Prostate gland (tissue), 2 donors: ENCODE measurements at places on chromosomes 11 and 22. TPM values are rescaled to one million over a fixed set of nuclear protein-coding genes. Genes with fewer than 3 reads are reported as not detected.

DNA sequence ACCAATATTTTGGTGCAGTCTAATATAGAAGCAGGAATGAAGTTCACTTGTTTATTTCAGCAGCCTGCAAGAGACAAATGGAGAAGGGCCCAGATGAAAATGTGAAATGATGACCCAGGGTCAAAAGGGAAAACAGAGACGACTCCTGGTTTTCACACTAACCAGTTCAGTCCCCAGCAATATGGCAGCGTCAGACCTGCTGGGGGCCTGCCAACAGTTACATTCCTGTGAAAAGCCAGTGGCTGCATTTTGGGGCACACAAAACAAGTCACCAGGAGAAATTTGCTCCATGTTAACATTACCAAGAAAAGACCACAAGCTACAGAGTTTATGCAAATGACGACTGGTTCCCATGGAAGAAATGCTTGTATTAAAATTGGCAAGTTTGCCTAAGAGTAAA lies 80.2 kb downstream of the CCDC34 start:
- no peaks in the 10 kb centered on the region for H3K4me1 ChIP-seq
- H3K4me3 ChIP-seq, result no peak overlapping the region
- H3K36me3 ChIP-seq, result no peaks in the 10 kb centered on the region
- no peak overlapping the region for H3K27ac ChIP-seq

DNA sequence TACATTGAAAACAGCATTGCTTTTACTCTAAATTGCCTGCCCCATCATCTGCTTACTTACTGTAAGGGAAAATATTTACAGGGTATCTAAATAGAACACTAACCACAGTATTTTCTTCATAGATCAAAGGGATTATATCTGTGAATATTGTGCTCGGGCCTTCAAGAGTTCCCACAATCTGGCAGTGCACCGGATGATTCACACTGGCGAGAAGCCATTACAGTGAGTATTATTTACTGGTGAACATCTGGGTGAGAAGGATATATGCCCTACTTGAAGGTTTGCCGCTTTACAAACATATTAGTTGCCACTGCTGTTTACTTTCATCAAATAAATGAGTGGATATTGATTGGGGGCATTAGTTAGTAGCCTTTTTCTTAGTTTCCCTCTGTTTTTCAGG lies 5.9 kb upstream of the CNTF start:
- H3K27me3 ChIP-seq, result no peaks in the 10 kb centered on the region
- no peak overlapping the region for H3K27ac ChIP-seq
- no peak overlapping the region for H3K4me3 ChIP-seq
- no peak for DNase-seq

The FIBIN gene
- total RNA-seq, result 5.7 TPM

GRCh38 chr11:58641803-58642581 lies 19.5 kb downstream of the CNTF start:
- H3K27me3 ChIP-seq, result no peaks in the 10 kb centered on the region
- no peaks in the 10 kb centered on the region for H3K36me3 ChIP-seq
- no peak overlapping the region for H3K27ac ChIP-seq
- DNase-seq, result no peak

DNA sequence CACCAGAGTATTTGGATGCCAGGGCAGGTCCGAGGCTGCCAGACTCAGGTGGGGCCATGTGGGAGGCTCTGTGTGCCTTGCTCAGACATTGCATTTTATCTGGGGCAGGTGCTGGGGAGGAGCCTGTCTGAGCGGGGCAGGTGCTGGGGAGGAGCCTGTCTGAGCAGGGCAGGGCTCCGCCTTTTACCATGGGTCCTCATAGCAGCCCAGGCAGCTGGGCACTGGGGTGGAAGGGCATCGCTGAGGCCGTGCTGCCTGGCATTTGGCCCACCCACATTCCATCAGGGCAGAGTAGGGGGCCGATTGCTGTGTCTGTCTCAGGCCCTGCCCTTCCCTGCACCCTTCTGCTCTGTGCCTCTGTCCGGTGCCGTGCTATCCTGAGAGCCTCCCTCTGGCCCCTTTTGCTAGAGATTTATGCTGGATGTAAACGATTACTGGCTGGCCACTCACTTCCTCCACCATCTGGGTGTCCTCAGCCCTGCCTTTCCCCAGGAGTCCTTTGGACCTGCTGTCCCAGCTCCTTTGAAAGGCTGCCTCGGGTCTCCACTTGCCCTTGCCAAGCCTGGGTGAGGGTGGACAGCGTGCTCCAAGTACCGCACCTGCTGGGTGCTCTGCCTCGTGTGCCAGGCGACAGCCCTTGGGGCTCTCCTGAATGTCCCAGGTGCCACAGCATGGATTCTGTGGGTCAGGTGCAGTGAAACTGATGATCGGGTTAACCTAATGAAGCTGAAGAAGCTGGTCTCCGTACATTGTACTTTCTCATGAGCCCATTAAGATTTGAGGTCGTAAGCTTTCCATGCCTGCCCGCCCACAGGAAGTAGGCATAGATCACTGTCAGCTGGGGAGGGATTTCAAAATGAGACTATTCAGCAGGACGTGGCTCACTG lies 281.6 kb downstream of the TBC1D22A start:
- no peak overlapping the region for H3K27ac ChIP-seq
- no peak for DNase-seq
- no peak overlapping the region for H3K4me3 ChIP-seq
- peaks cover 2% of the 10 kb centered on the region for H3K4me1 ChIP-seq
- no peaks in the 10 kb centered on the region for H3K27me3 ChIP-seq

GRCh38 chr11:742156-742546 lies 5.1 kb upstream of the TALDO1 start:
- no peak overlapping the region for H3K27ac ChIP-seq
- H3K4me3 ChIP-seq, result no peak overlapping the region
- H3K27me3 ChIP-seq, result no peaks in the 10 kb centered on the region
- no peaks in the 10 kb centered on the region for H3K36me3 ChIP-seq

DNA sequence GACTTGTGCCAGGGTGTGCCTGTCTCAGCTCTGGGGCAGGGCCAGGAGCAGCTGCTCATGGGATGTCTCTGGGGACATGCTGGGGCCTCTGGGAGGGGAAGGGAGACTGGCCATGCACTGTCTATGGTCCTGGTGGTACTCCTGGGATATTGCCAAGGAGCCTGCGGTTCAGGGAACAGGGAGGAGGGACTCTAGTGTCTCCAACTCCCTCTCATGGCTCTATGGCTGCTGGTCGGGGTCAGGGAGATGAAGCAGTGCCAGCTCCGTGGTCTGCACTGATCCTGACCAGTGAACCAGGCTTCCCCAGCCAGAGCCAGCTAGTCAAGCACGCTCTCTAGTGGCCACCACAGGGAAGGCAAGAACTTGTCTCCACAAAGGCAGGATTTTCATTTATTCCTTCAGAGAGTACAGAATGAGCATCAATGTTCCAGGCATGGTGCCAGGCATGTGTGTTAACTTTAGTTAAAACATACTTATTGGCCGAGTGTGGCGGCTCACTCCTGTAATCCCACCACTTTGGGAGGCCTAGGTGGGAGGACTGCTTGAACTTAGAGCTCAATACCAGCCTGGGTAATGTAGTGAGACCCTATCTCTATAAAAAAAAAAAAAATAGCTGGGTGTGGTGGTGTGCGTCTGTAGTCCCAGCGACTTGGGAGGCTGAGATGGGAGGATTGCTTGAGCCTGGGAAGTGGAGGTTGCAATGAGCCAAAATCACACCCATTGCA lies 2.5 kb upstream of the BEST1 start:
- H3K27me3 ChIP-seq, result no peaks in the 10 kb centered on the region
- no peaks in the 10 kb centered on the region for H3K4me1 ChIP-seq
- H3K27ac ChIP-seq, result no peak overlapping the region
- peak; percentile 82 for DNase-seq

The C11orf87 gene
- total RNA-seq, result not detected

The CFAP300 gene
- total RNA-seq, result 4.0 TPM

The RAG2 gene
- not detected for total RNA-seq

GRCh38 chr11:73413256-73413655 lies 37.1 kb downstream of the RELT start:
- no peaks in the 10 kb centered on the region for H3K4me1 ChIP-seq
- no peaks in the 10 kb centered on the region for H3K36me3 ChIP-seq
- no peak overlapping the region for H3K27ac ChIP-seq
- H3K4me3 ChIP-seq, result no peak overlapping the region
- DNase-seq, result no peak
- no peaks in the 10 kb centered on the region for H3K27me3 ChIP-seq

DNA sequence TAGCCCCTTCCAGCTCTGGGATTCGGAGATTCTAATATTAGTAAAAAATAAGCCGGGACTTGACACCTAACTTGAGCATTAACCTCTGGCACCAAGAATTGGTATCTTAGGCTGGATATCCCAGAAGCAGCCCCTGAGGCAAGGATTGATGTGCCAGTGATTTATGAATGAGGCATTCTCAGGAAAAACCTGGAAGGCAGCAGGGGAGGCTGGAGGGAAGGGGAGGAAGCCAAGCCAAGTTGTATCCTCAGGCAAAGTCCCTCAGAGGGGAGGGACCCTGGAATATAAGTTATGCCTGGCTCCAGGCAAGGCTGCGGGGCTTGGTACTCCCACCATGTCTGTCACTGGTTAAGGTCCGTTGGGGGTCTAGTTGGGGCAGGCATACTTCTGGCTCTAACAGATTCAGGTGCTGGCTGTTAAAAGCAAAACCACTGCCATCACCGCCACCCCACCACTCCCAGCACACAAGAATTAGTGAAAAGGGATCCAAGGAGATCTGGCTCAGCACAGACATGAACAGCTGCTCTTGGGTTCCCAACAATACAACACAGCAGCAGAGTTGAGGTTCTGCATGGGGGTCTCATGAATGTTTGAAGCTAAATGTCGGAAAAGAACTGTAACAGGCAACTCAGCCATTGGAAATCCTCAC lies 29.8 kb downstream of the LMO2 start:
- H3K27me3 ChIP-seq, result no peaks in the 10 kb centered on the region
- H3K4me1 ChIP-seq, result no peaks in the 10 kb centered on the region
- H3K27ac ChIP-seq, result no peak overlapping the region
- DNase-seq, result no peak
- no peaks in the 10 kb centered on the region for H3K36me3 ChIP-seq
- no peak overlapping the region for H3K4me3 ChIP-seq

The CD3D gene
- total RNA-seq, result 0.55 TPM

DNA sequence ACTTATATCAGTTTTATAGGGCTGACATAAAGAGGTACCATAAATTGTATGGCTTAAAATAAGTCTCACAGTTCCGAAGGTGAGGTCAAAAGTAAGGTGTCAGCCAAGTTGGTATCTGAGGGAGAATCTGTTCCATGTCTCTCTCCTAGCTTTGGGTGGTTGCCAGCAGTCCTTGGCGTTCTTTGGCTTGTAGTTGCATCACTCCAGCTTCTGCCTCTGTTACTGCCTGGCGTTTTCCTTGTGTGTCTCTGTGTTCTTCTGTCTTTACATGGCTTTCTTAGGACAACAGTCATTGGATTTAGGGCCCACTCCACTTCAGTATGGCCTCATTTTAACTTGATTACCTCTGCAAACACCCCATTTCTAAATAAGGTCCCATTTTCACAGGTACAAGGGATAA lies 16.7 kb downstream of the MMP7 start:
- H3K4me3 ChIP-seq, result no peak overlapping the region
- no peaks in the 10 kb centered on the region for H3K27me3 ChIP-seq
- no peaks in the 10 kb centered on the region for H3K36me3 ChIP-seq
- DNase-seq, result peak; percentile 96
- H3K4me1 ChIP-seq, result no peaks in the 10 kb centered on the region

GRCh38 chr11:63970902-63971301 lies 3.5 kb upstream of the COX8A start:
- no peaks in the 10 kb centered on the region for H3K27me3 ChIP-seq
- peaks cover 5% of the 10 kb centered on the region for H3K4me1 ChIP-seq
- no peak for DNase-seq
- no peak overlapping the region for H3K27ac ChIP-seq

The PTDSS2 gene
- 46.3 TPM for total RNA-seq

DNA sequence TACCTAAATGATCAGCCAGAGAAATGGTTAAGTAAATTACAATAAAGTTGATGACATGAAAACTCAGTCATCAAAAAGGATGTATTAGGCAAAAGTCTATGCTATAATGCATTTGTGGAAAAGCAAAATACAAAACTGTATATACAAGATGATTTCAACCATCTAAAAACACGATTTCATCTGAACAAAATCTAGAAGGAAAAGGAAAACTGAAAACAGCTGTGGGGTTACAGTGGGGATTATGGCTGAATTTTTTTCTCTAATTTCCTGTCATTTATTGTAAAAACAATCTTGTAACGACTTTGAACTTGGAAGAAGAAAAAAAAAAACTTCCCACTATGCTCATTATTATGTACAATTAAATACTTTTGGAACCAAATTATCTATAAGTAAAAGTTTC lies 30.3 kb downstream of the CHEK2 start:
- no peak overlapping the region for H3K4me3 ChIP-seq
- H3K27ac ChIP-seq, result no peak overlapping the region
- DNase-seq, result no peak
- H3K27me3 ChIP-seq, result no peaks in the 10 kb centered on the region
- H3K36me3 ChIP-seq, result no peaks in the 10 kb centered on the region

DNA sequence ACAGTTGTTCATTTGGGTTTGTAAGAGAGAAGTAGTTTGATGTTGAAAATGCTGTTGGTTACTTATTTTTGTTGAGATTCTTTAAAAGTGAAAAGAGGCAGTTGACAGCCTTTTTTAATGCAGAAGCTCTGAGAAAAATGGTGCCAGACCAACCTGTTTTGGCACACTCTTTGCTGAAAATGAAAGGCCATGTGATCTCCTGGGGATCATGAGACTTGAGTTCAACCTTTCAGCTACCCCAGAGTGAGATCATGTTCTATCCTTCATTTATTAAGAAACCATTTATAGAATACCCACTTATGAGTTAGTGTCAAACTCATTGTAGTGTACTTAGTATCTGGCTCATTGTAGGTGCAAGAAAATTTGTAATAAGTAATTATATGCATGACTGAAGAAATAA lies 196.2 kb downstream of the MAML2 start:
- H3K27me3 ChIP-seq, result no peaks in the 10 kb centered on the region
- no peak overlapping the region for H3K4me3 ChIP-seq
- H3K4me1 ChIP-seq, result peaks cover 18% of the 10 kb centered on the region
- no peak for DNase-seq
- no peaks in the 10 kb centered on the region for H3K36me3 ChIP-seq

DNA sequence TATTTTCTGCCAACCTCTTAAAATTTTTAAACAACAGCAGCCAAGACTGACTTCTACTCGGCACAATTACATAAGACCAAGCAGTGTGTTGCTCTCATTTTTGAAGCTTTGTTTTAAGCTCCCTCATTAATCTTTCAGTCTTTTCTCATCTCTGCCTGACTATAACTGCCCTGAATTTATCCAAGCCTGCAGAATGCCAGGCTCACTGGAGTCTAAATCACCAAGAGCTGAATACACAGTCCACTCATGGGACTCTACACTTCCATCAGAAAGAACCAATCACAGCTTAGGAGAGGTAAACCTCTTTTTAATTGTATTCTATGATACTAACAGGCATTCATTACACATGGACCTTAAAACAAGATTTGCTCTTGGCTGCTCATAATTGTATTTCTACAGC lies 178.7 kb downstream of the CADM1 start:
- no peak overlapping the region for H3K4me3 ChIP-seq
- no peak for DNase-seq
- H3K27me3 ChIP-seq, result no peaks in the 10 kb centered on the region
- no peaks in the 10 kb centered on the region for H3K4me1 ChIP-seq
- H3K27ac ChIP-seq, result no peak overlapping the region

The MYBPC3 gene
- total RNA-seq, result 0.91 TPM

The GAL3ST3 gene
- total RNA-seq, result 2.3 TPM

The NXPE2 gene
- 0.62 TPM for total RNA-seq

The ISX gene
- 1.9 TPM for total RNA-seq
